ENCODE measurements at places on chromosomes 1 and 21.
A peak's percentile ranks its signal among the peaks of the same experiment; 100 is the strongest.

- DNase-seq: no peak
Observed at GRCh38 chr1:109838838-109839240, 71.8 kb upstream of the CSF1 start.

GRCh38 chr1:221874285-221875003, 132.6 kb upstream of the DUSP10 start:
- no peak for DNase-seq

DNA sequence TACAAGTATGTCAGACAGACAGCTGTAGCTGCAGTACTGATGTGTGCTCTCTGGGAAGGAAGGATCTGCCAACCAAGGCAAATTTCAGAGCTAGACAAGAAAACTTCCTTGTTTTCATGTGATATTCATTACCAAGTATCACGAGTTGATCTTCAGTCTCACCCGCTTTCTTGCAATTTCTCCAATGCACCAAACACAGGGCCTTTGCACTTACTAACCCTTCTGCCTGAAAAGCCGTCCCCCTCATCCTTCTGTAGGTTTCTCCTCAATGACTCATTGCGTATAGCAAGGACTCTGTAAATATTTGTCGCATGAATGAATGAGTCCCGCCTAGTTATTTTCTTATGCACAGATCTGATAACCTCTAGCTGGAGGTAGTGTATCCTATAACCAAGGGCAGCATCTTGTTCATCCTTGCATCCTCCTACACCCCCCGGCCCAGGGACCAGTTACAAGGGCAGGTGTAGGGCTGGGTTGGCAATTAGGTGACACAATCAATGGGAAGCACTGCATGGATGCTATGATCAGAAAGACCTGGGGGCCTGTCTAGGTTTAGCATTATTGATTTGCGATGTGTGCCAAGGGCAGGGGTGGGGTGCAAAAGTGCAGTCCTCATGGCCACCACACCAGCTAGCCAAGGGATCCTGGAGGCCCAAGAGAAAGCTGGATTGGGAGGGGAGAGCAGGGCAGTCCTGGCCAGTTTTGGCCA, 51.4 kb upstream of the GPR157 start:
- no peak for DNase-seq

DNA sequence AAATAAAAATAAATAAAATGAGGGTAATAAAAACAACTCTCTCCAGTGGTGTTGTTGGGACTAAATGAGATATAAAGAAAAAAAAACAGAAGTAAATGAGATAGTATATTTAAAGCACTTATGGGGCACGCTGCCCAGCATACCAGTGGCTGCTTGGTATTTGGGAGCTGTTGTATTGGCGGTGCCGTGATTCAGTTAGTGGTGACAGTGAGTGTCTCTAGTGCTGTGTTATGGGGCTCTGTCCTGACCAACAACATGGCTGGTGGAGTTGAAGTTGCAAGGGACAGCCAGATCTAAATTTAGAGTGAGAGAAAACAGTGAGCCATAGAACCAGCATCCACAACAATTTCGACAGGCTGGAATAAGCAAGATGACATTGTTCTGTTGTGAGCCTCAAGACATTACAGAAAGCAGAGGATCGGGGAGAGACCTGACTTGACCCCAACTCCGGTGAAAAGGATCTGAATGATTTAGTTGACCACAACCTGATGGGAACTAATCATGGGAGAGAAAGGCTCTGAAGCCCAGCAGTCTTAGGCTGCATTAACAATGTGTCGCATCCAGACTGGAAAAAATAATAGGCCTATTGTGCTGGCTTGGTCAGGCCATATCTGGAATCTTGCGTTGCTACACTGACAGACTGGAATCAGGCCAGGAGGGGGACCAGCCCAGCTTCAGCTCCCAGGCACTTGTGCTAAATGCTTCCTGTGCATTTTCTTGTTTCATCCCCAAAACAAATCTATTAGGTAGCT, 2.4 kb upstream of the MFSD2A start:
- peak; percentile 97 for DNase-seq

- DNase-seq: no peak
Observed at GRCh38 chr1:17018849-17019248, 7.1 kb upstream of the ATP13A2 start.

DNA sequence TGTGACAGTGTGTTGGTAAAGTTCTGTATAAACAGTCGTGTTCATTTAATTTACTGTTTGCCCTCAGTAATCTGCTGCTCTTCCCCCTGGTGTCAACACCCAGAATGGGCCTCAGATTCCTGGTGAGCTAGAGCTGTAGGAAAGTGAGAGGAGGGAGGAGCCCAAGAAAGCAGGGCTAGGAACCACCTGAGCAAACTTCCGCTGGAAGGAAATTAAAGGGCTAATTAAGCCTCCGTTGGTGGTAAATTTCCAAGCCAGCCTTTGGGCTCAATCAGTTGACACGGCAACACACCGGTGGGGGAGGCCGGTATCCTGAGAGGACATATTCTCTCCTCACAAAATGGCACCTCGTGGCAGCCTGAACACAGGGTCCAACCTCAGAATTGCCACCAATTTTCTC, 32.9 kb downstream of the RAB3B start:
- peak; percentile 98 for DNase-seq

DNA sequence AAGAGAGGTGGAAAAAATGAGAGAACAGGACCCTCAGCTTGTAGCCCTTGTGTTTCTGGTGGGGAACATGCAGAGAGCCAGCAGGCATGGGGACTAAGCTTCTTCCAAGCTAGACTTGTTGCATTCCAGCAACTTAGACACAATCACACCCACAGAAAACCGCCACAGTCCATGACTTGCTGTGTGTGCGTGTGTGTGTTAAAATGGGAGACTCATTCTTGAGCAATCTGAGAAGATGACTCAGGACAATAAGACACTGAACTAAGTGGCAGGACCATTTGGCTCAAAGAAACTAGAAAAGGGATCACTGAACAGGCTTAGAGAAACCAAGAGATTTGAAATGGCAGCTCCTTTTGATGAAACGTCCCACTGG, 78.0 kb downstream of the HLX start:
- DNase-seq: no peak

DNA sequence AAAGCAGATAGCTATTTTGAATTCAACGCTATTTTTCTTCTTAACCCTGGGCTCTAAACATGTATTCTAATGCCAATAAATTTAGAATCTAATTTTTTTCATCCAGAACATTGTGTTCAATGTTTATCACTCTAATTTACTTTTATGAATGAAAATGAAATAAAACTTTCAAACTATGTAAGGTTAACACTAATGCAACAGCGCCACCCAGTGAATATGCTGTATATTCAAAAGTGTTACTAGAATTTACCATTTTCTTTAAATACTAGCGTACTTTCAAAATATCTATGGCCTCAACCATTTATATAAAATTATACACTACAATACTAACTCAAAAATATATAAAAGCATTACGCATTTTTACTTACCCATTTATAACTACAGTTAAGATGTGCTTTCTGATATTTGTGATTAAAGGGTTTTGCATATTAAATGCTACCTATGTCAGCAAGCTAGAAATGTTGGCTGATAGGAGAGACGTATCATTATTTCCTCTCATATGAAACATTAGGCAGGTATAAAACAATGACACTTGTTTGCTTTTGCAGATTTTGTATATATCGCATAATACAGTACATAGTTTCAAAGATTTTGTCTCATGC, 5.9 kb upstream of the NUF2 start:
- peak; percentile 38 for DNase-seq

- no peak for DNase-seq
Observed at GRCh38 chr1:90823686-90824085, 106.6 kb upstream of the BARHL2 start.

DNA sequence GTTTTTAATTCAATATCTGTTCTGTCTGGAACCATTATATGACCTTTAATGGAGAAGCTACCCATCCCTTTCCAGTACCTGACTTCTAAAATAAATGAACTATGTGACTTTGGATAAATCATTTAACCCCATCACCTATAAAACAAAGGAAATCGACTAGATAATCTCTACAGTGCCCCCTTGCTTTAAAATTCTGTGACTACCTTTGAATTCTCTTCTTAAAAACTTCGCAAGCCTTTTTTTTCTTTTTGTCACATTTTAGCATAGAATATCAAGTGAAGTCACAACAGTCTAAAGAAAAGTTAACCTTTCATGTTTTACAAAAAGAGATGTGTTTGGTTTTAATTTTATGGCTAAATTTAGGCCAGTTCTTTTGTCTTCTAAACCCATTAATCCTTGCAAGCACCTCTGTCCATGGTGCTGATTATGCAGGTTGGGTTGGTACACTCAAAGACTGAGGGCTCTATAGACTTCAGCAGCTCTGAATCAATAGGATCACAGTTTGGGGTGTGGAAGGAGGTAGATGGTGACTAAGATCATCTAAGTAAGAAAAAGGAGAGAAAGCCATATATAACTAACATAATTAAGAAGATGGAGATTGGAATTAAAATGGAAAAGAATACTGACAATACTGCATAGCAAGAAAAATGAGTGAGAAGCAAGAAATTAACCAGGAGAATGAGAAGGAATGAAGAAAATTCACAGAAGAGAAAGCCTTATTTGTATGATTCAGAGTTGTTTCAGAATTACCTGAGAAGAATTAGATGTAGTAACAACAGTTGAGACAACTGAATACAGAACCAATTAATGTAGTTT, 59.2 kb downstream of the TBX15 start:
- no peak for DNase-seq

DNA sequence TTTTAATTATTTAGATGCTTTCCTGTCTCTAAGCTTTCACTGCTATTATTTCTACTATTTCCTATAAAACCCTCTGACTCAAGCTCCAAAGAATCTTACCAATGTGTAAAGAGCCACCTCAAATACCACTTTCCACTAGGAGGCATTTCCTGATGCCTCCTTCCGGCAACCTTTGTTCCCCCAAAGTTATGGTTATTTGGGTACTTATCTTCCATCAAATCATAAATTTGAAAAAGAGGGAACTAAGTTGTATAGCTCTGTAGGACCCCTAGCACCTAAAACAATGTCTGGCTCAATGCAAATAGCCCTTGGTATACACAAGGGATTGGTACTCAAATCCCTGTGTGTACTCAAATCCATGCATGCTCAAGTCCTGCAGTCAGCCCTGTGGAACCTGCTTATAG, 79.6 kb downstream of the NME7 start:
- DNase-seq: no peak

DNA sequence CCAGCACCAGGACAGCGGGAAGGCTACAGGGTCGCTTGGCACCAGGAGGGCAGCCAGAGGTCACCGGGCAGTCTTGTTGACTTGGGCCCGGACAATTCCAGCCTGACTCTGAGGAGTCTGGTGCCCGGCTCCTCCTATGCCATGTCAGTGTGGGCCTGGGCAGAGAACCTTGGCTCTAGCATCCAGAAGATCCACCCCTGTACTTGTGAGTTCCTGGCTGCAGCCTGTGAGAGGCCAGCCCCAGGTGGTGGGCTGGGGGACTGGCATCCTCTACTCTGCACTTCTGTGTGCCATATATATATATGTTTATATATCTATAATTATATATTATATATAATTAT, 11.6 kb upstream of the PTPN7 start:
- DNase-seq: peak; percentile 21

DNA sequence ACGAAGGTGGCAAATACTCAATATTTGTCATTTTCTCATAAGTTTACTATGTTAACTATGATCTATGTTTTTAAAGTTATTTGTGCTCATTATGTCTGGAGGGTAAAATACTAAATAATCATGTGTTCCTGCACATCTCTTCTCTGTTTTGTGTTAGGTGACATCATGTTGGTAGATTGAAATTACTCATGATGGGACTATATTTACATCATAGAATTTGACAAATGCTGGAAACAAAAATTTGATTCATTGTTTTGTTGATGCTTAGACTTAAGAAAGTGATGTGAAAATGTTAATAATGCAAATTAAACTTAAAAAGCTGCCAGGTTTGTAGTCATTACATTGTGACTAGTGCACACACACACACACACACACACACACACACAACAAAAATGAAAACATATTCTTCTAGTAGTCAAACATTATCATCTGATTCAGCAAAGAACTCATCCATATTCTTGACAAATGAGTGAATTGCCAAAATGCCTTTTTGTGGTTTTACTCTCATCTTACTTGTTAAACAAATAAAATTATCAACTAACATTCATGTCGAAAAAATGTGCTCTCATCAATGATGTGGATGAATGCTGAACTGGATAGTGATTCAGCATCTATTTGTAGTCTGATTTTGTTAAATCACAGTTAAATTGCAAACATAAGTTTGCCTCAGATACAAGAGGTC, 870.7 kb downstream of the BRINP3 start:
- DNase-seq: no peak

- no peak for DNase-seq
Observed at GRCh38 chr1:33346927-33347649, 26.2 kb upstream of the A3GALT2 start.

- DNase-seq: no peak
Observed at GRCh38 chr1:22231995-22232690, 89.2 kb upstream of the WNT4 start.

- no peak for DNase-seq
Observed at GRCh38 chr1:91104712-91105111, 82.9 kb upstream of the ZNF644 start.

- no peak for DNase-seq
Observed at GRCh38 chr1:154975409-154976059, 1.1 kb downstream of the CKS1B start.

Measured in COR-L47 (cell line).